ENCODE measurements at places on chromosomes 3 and 15.

DNA sequence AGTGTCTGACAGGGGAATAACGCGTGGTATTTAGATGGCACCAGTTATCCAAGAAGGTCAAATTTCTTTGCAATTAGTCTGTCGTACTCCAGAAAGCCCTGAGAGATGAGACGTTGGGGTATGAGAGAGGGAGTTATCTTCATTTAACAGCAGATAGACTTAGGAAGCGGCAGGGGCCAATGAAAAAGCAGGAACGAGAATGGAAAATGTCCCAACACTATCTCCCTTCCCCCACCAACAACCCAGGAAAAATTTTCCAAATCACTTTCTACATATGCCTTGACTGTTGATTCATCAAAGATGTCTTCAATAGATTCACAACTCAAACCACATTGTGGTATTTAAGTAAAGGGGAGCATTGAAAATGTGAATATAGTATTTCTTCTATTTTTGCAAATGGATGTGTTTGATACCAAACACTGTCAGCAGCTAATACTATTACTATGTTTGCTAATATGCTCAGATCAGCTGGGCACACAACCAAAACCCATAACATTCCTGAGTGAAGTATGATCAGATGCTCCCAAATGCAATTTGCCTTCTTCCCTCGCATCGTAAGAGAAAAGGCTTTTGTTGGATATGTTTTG is 13.3 kb upstream of the GREM1 start:
- no peak for DNase-seq

DNA sequence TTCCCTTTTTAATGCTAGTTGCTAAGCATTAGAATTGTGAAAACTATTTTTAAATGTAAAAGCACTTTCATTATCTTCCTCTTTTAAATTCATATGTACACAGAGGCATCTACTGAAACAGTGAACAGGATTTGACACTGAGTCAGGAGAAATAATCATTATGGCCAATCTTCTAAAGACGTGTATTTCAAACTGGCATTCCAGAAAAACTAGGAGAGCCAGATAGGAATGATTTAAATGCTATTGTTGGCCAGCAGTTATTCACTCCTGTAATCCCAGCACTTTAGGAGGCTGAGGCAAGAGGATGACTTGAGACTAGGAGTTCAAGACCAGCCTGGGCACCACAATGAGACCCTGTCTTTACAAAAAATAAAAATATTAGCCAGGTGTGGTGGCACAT is 67.6 kb upstream of the RAP2B start:
- no peak for DNase-seq

DNA sequence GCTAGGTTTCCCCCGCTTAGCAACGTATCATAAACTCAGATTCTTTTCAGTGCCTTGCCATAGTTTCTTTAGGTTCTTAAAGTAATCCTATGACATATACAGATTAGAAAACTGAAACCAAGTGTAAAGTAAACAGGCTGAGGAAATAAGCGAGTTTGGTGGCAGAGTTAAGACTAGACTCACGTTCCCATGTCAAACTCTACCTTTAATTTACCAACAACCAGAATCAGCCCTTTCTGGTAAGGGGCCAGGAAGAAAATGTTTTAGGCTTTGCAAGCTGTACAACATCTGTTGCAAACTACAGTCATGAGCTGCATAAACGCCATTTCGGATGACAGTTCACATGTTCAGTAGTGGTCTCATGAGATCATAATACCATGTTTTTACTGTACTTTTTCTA is 128.0 kb upstream of the PRICKLE2 start:
- DNase-seq, result no peak

- no peak for DNase-seq
These were observed 54.2 kb downstream of the DTWD1 start for GRCh38 chr15:49675041-49675440.

GRCh38 chr15:77387365-77388105 is 32.4 kb downstream of the PEAK1 start:
- DNase-seq, result no peak

- DNase-seq, result no peak
These were observed 11.2 kb upstream of the CXCR6 start for GRCh38 chr3:45932112-45932511.

GRCh38 chr3:144429719-144430121 is 458.1 kb downstream of the DIPK2A start:
- no peak for DNase-seq

GRCh38 chr3:143832433-143832832 is 15.8 kb downstream of the SLC9A9 start:
- DNase-seq, result no peak

- no peak for DNase-seq
These were observed 22.2 kb downstream of the TARS3 start for GRCh38 chr15:101702077-101702476.

DNA sequence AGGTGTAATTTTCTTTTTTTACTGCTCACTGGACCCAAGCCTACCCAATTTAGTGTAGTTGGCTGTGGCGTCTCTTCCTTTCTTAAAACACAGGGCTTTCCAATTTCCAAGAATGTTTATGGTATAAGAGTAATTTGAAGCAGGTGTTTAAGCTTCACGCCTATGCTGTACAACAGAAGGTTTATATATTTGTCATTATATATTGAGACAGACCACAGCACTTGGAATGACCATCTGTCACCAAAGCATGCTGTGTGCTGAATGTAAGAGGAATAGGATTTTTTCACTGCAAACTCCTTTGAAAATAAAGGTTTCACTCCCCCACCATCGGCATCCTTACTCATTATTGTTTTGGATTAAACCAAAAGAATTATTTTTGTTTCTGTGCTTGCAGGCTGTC is 325.7 kb downstream of the OTOL1 start:
- no peak for DNase-seq

- DNase-seq, result no peak
These were observed 31.0 kb downstream of the HEG1 start for GRCh38 chr3:125024817-125025216.

- no peak for DNase-seq
These were observed 127.4 kb downstream of the B3GALNT1 start for GRCh38 chr3:160977773-160978172.

DNA sequence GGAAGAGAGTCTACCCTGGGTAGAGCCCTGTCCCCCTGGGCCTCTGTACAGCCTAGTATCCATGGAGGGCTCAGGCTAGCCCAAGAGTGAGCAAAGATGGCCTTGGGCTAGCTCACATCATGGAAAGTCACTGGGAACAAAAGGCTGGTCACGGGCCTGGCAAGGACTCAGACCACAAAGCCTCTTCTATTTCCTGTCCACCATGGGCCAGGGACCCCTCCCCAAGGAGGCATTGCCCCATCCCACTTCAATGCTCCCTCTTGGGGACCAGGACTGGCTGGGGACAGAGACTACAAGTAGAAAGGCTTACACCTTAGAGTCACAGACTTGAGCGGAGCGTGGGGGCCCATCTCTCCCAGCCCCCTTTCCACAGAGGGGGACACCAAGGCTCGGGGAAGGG is 16.9 kb downstream of the DUSP7 start:
- DNase-seq, result no peak

- no peak for DNase-seq
These were observed 71.9 kb downstream of the MGLL start for GRCh38 chr3:127750226-127751031.

DNA sequence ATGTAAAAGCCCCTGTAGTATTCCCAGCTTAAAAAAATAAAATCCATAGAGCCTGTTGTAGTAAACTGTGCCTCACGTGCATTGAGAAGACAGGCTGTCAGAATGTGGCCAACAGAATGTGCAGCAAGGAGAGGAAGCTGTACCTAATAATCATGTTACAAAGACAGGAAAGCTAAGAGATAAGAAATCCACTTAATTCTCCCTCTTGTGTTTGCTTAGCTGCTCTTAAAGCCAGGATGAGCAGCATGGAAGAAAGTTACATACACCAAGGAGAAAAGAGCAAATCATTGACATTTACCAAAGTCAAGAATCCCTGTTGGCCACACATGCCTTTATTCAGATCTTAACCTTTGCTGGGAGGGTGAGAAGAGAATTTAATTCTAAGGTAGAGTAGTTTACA is 85.9 kb downstream of the TNIK start:
- no peak for DNase-seq

DNA sequence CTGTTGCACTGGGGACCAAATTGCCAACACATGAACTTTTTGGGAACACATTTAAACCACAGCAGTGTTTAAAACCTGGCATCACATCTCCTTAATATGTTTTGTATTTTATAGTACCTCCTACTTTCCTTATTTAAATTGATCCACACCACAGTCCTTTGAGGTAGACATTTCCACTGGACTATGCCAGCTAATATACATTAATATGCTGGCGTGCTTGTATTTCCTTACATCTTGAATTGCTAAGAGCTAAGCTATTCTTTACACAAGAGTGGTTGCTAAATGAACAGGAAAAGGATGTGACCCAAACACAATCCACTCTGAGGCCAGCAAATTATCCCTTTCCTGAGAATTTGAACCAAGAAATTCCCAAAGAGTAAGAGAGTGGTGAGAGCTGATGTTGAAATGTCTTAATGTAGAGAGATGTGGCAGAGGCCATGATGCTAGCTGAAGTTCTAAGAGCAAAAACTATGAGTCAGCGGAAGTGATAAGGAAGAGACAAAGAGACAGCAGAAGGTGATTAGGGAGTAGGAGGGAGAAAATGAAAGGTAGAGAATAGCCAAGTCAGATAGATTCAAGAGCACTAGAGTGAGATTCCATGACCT is 131.2 kb downstream of the CD47 start:
- DNase-seq, result no peak

- no peak for DNase-seq
These were observed at the start of gene FAM107A for GRCh38 chr3:58577269-58577821. FAM107A (minus strand) TSS chr3:58577391; CDS start chr3:58569860, 7,531 bp downstream.

GRCh38 chr3:187593451-187593850 is 76.7 kb downstream of the SST start:
- DNase-seq, result no peak

DNA sequence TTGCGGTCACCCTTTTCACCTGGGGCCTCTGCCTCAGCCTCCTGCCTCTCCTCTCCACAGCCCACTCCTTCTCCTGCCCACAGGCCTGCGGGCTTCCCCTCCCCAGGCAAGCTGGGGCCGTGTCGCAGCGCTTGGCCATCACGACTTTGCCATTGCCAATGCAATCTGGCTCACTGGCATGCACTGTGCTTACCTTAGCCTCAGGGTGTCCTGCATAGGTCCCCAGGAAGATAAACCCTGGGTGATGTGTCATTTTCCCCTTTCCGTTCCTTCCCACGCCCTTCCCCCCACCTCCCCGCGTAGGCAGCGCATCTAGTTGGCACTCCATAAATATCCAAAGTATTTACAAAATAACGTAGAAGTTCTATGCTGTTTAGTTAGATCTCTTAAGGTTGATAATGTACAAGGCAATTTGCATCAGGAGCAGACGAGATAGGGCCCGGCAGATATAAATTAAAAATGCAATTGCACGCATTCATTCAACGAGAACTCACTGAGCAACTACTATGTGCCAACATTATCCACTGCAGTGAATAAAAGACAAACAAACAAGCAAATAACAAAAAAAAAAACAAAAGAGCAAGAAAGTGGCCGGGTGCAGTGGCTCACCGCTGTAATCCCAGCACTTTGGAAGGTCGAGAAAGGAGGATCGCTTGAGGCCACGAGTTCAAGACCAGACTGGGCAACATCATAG is 973 bp upstream of the COPG1 start:
- DNase-seq, result no peak

DNA sequence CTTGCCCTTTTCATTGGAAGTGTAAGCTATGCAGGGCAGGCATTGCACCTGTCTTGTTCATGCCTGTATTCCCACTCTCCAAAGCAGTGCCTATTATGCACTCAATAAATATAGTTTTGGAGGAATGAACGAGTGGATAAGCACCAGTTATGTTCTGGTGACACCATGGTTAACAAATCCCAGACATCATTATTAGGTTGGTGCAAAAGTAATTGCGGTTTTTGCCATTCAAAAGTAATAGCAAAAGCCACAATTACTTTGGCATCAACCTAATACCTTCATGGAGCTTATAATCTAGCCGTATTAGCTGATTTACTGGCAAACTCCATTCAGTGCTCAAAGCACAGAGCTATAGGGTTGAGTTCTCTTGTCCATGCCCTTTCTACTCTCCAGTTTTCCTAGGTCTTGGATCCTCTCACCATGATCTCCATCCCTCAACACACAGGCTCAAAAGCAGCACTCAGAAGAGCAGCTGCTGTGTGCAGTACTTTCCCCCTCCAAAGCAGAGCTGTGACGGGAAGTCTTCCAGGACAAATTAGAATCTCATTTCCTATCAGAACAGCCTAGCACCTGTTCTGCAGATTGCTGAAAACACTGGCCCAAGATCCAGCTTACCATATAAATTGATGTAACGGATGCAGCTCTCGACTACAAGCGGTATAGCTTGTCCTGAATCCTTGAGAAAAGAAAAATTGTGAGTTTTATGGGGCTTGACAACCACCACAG is 63.2 kb upstream of the RAD18 start:
- DNase-seq, result no peak

DNA sequence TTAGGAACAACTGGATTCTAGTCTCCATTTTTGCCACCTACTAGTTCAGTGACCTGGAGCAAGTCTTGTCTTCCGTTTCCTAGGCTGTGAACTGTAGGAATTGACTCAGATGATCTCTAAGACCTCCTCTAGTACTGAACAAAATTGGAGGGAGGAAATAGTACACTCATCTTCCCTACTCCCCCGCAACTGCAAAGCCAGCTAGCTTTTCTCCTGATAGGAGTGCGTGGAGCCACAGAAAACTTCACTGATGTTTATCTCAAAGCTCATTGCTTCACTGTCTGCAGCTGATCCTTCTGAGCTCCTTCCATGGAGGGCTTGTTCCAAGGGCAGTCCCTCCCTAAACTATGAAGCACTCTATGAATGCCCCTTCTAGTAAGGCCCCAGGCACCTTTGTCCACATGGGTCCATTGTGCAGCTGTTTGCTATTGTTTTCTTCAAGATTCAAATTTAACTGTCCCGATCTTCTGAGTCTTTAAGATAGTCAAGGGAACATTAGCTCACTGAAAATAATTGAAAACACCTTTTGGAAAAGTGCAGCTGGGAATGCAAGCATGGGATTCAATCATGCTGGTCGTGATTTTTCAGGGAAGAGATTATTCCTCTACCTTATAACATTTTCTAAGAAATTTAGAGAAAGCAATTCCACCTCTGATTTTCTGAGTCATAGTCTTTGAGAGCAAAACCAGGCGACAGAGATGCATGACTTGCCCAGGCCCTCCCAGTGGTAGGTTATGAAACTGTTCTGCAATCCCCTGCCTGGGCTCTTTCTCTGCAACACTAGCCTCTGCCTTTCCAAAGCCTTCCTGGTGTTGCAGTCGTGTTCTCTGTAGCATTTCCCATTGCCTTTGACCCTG is 24.3 kb downstream of the FILIP1L start:
- no peak for DNase-seq

- DNase-seq, result no peak
These were observed 381.2 kb downstream of the WDR72 start for GRCh38 chr15:53378096-53378800.

DNA sequence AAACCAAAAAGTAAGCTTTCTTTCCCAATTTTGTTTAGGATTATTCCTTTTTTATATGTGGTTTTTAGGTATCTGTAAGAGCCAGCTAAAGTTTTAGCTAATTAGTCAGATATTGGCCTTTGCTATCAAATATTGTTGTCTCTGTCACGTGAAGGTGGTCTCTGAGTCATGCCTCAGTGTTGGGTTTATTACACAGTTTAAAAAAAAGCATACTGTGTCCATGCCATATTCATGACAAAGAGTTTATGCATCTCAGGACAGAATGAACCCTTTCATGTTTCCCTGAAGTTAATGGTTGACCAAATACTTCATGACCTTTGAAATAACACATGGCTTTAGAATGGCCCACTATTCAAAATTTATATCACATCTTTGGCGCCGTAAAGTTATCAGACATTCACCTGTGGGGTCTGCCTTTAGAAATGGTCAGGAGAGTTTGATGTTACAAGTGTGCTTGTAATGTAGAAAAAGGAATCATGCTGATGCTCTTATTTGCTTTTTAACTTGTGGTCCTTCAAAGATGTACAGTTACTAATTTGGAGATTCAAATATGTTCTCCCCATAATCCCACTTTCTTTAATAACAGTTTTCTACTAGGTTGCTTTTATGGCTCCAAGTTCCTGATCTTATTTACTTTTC is 101.5 kb downstream of the MYRIP start:
- no peak for DNase-seq
